Keratinocyte (primary cell): ENCODE measurements at places on chromosomes 3 and 15. TPM values are rescaled to one million over a fixed set of nuclear protein-coding genes. Genes with fewer than 3 reads are reported as not detected.

- H3K27ac ChIP-seq: no peak overlapping the region
- H3K4me3 ChIP-seq: no peak overlapping the region
- H3K4me1 ChIP-seq: no peaks in the 10 kb centered on the region
- H3K27me3 ChIP-seq: no peaks in the 10 kb centered on the region
These were observed 476.9 kb downstream of the ZNF385D start for GRCh38 chr3:21274079-21274571.

GRCh38 chr3:115709931-115710330 is 86.6 kb downstream of the GAP43 start:
- no peak overlapping the region for H3K4me3 ChIP-seq
- peaks cover 3% of the 10 kb centered on the region for H3K4me1 ChIP-seq
- no peak for DNase-seq
- H3K27ac ChIP-seq: no peak overlapping the region
- no peaks in the 10 kb centered on the region for H3K27me3 ChIP-seq

GRCh38 chr15:29024662-29025061 is 138.9 kb downstream of the APBA2 start:
- H3K4me3 ChIP-seq: no peak overlapping the region
- H3K27ac ChIP-seq: no peak overlapping the region
- no peaks in the 10 kb centered on the region for H3K4me1 ChIP-seq
- no peak for DNase-seq
- no peaks in the 10 kb centered on the region for H3K27me3 ChIP-seq

DNA sequence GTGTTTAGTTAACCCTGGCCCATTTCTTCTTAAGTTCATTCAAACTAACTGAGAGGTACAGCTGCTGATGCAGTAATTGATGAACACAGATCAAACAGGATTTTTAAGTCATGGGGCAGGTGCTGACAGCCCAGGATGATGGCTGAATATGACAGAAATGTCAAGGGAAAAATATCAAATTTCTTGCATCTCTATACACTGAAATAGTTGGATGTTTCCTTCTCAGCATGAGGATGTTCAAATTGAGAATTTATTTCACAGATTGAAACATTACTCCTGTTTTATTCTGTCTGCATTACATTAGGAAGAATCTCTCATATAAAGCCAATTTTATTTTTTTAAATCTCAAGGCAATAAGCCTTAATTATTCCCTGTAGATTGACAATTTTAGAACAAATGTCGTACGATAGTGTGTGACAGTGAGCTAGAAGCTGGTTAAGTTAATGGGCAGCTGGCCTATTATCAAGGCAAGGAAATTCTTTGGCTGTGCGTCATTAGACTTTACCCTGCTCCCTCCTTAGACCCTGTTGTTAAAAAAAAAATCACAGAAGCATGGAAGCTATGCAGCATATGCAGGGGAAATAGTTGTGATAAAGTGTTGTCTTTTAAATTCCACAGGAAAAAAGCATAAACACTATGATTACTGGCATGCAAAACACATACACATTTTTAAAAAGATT is 183.8 kb upstream of the KCNMB2 start:
- no peak overlapping the region for H3K4me3 ChIP-seq
- no peak for DNase-seq
- H3K4me1 ChIP-seq: no peaks in the 10 kb centered on the region
- no peak overlapping the region for H3K27ac ChIP-seq
- no peaks in the 10 kb centered on the region for H3K36me3 ChIP-seq

DNA sequence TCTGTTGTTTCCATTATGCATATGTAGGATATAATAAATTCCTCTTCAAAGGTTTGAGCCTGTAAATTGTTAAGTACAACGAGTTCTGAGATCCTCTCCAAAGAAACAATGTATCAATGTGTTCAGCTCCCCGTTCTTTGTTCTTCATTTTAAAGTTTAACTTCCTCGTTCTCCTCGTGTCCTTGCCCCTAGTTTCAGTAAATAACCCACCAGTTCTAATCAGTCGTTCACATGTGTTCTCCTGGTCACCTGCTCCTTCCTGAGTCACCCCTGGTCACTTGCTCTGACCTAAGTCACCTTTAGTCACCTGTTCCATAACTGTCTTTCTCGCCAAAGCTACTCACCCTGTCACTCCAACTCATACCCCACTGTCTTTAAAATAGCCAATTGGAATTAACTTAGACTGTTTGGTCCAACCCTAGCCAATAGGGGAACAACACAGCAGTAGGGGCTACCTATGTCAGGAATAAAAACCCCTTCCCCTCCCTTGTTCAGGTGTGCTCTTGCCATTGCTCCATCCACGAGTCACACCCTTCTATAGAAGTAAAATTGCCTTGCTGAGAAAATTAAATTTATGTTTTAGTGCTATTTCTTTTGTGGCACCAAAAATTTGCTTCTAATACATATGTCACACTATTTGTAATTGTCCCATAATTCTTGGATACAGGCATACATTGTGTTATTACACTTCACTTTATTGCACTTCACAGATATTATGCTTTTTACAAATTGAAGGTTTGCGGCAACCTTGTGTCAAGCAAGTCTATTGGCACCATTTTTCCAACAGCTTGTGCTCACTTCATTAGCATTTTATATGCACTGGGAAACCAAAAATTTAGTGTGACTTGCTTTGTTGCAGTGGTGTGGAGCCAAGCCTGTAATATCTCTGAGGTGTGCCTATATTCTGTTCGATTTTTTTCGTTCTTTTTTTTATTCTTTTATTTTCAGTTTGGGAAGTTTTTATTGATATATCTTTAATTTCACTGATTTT is 15.3 kb upstream of the MCF2L2 start:
- H3K4me1 ChIP-seq: peaks cover 5% of the 10 kb centered on the region
- no peaks in the 10 kb centered on the region for H3K27me3 ChIP-seq
- no peak overlapping the region for H3K4me3 ChIP-seq
- H3K27ac ChIP-seq: no peak overlapping the region
- no peak for DNase-seq

DNA sequence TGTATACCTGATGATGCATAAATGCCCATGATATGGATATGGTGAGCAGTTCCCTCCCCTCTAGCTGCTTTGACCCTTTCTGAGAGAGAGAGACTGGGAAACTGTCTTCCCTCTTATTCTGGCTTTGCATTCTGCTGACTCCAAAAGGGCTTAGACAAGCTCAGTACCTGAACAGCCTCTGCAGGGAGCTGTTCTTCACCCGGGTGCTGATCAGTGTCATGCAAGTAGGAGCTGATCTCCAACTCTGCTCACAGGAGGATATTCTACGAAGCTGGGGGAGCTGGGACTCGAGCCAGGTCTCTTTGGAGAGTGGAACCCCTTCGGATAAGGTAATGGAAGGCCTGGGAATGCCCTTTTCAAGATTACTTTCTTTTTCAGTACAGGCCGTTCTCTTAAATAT is 237.1 kb downstream of the RYR3 start:
- DNase-seq: no peak
- H3K27ac ChIP-seq: no peak overlapping the region
- H3K27me3 ChIP-seq: no peaks in the 10 kb centered on the region
- H3K36me3 ChIP-seq: no peaks in the 10 kb centered on the region

DNA sequence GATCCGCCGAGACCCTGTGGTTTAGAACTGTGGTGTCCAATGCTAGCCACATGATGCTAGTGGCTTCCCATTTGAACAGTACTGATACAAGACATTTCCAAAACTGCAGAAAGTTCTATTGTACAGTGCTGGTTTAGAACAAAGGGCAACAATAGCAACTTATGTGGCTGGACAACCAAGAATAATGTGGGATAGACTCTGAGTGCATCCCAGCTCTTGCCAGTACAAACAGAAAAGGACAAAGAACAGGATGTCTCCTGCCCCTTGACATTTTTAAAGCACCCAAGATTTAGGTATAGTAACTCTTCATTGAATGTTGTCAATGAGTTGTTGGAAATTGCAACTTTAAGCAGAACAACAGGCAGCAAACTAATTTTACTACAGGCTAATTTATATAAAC is 107.3 kb downstream of the ZNF385D start:
- H3K4me3 ChIP-seq: no peak overlapping the region
- no peaks in the 10 kb centered on the region for H3K27me3 ChIP-seq
- no peak for DNase-seq

DNA sequence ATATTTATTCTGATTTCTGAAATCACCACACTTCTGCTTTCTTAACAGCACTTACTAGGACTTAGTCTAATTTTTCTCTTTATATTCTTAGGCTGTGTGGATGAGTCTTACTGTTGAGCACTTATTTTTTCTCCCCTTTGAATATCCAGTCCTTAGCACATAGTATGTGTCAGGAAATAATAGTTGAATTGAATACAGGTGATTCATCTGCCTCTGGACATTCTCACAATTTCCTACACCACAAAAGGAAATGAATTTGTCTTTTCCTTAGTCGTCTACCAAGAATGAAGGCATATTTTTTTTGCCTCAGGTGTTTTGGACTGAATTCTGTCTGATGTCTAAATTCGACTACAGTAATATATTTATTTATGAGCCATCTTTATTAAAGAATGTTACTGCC is 204.2 kb downstream of the GHSR start:
- H3K36me3 ChIP-seq: peaks cover 12% of the 10 kb centered on the region
- DNase-seq: peak; percentile 42
- H3K4me1 ChIP-seq: peaks cover 21% of the 10 kb centered on the region
- H3K4me3 ChIP-seq: no peak overlapping the region
- peak overlapping the region; percentile 44 for H3K27ac ChIP-seq

GRCh38 chr3:4748701-4749378 is 230.4 kb upstream of the BHLHE40 start:
- H3K27ac ChIP-seq: no peak overlapping the region
- peaks cover 27% of the 10 kb centered on the region for H3K4me1 ChIP-seq
- H3K36me3 ChIP-seq: no peaks in the 10 kb centered on the region

DNA sequence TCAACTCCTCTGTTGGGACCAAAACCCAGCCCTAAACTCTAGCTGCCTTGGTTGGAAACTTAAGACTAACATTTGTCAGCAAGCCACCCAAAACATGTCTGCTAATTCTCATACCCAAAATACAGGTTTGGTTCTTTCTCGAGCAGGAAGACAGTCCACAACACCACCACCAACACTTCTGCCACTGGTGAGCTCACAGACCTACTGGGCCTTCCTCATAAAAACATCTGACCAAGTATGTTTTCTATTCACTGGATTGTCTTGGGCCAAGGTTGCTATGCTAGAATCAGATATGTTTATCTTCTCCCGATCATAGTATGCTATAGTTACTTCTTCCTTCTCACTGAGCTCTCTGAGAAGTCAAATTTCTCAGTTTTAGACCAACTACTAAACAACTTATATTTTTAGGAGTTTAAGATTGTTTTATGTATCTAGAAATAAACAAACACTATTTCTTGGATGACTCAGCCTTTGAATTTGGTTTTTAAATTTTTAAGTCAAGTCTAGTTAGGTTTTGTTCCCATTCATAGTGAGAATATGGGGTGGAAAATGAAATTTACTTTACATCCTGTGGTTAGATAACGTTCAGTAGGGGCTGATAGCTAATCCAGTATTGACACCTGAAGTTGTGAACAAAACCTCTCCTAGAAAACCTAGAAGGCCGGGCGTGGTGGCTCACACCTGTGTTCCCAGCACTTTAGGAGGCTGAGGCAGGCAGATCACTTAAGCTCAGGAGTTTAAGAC is 360.5 kb downstream of the RSL24D1 start:
- H3K4me3 ChIP-seq: no peak overlapping the region
- no peaks in the 10 kb centered on the region for H3K27me3 ChIP-seq
- no peak for DNase-seq
- H3K4me1 ChIP-seq: no peaks in the 10 kb centered on the region
- H3K27ac ChIP-seq: no peak overlapping the region
- no peaks in the 10 kb centered on the region for H3K36me3 ChIP-seq

- H3K4me1 ChIP-seq: peaks cover 9% of the 10 kb centered on the region
- H3K4me3 ChIP-seq: no peak overlapping the region
- DNase-seq: no peak
- H3K36me3 ChIP-seq: no peaks in the 10 kb centered on the region
- no peak overlapping the region for H3K27ac ChIP-seq
These were observed 1.1 kb upstream of the CD200 start for GRCh38 chr3:112331851-112332250.

GRCh38 chr3:106457281-106458180 is 588.7 kb upstream of the CBLB start:
- no peaks in the 10 kb centered on the region for H3K27me3 ChIP-seq
- H3K4me3 ChIP-seq: no peak overlapping the region
- no peaks in the 10 kb centered on the region for H3K4me1 ChIP-seq
- no peak for DNase-seq
- H3K36me3 ChIP-seq: no peaks in the 10 kb centered on the region

- H3K27ac ChIP-seq: no peak overlapping the region
- H3K27me3 ChIP-seq: peaks cover 11% of the 10 kb centered on the region
- H3K4me1 ChIP-seq: no peaks in the 10 kb centered on the region
- no peaks in the 10 kb centered on the region for H3K36me3 ChIP-seq
- H3K4me3 ChIP-seq: no peak overlapping the region
These were observed 59.5 kb upstream of the DCLK3 start for GRCh38 chr3:36823806-36824205.

DNA sequence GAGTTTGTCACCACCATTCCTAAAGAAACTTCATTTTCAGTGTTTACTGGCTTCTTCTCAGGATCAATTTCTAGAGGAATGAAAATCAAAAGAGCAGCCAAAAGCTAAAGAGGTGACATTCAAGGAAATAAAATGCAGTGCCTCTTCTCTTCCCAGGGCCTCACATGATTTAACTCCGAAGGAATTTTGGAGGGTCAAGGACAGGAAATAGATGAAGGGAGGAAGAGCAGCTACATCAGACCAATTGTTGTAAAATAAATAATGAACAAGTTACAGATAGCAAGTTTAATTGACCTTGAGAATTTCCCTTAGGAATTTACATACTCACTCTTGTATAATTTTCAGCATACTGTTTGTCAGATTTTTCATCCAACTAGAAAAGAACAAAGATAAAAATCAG is 78.1 kb downstream of the LRRFIP2 start:
- peaks cover 7% of the 10 kb centered on the region for H3K36me3 ChIP-seq
- DNase-seq: no peak
- no peak overlapping the region for H3K27ac ChIP-seq
- H3K4me3 ChIP-seq: no peak overlapping the region
- no peaks in the 10 kb centered on the region for H3K27me3 ChIP-seq

- no peak overlapping the region for H3K4me3 ChIP-seq
- no peak overlapping the region for H3K27ac ChIP-seq
- no peaks in the 10 kb centered on the region for H3K27me3 ChIP-seq
- DNase-seq: no peak
- H3K36me3 ChIP-seq: no peaks in the 10 kb centered on the region
These were observed 104.9 kb upstream of the ZBED2 start for GRCh38 chr3:111700054-111700453.

GRCh38 chr3:172057059-172057458 is 17.7 kb downstream of the FNDC3B start:
- H3K4me3 ChIP-seq: no peak overlapping the region

GRCh38 chr15:82739086-82739485 is 29.4 kb upstream of the AP3B2 start:
- H3K27ac ChIP-seq: peak overlapping the region; percentile 68
- no peak for DNase-seq
- H3K27me3 ChIP-seq: no peaks in the 10 kb centered on the region
- H3K36me3 ChIP-seq: no peaks in the 10 kb centered on the region
- H3K4me1 ChIP-seq: peaks cover 39% of the 10 kb centered on the region

The LINGO1 gene
- polyA plus RNA-seq: 0.06 TPM in 1 of 3 replicates, not detected in the others

The ADAMTS17 gene
- 0.18 to 0.40 TPM (median 0.18 TPM) in 3 replicates for polyA plus RNA-seq

The SYNM gene
- polyA plus RNA-seq: 0.04 to 0.10 TPM (median 0.09 TPM) in 3 replicates

The EPHA3 gene
- 0.02 to 0.52 TPM (median 0.13 TPM) in 3 replicates for polyA plus RNA-seq

The CGNL1 gene
- polyA plus RNA-seq: 0.05 to 0.09 TPM (median 0.07 TPM) in 3 replicates

The OCA2 gene
- polyA plus RNA-seq: 0.03 to 0.08 TPM (median 0.05 TPM) in 3 replicates

The SRGAP3 gene
- 4.3 to 7.2 TPM (median 6.2 TPM) in 3 replicates for polyA plus RNA-seq

The CCDC191 gene
- polyA plus RNA-seq: 1.5 to 3.6 TPM (median 3.6 TPM) in 3 replicates

The RBMS3 gene
- polyA plus RNA-seq: 2.3 to 4.2 TPM (median 2.5 TPM) in 3 replicates

The CHRNA3 gene
- polyA plus RNA-seq: 0.10 TPM in 1 of 3 replicates, not detected in the others

The GRAMD1C gene
- 0.95 to 2.7 TPM (median 2.0 TPM) in 3 replicates for polyA plus RNA-seq

The IMP3 gene
- polyA plus RNA-seq: 58.1 to 90.0 TPM (median 70.4 TPM) in 3 replicates

The ILDR1 gene
- polyA plus RNA-seq: 0.06 to 0.28 TPM (median 0.09 TPM) in 3 replicates

The LRTM1 gene
- polyA plus RNA-seq: not detected in 3 replicates

The LARP6 gene
- 36.5 to 72.9 TPM (median 66.1 TPM) in 3 replicates for polyA plus RNA-seq
